ENCODE measurements at places on chromosomes 16 and 17.

DNA sequence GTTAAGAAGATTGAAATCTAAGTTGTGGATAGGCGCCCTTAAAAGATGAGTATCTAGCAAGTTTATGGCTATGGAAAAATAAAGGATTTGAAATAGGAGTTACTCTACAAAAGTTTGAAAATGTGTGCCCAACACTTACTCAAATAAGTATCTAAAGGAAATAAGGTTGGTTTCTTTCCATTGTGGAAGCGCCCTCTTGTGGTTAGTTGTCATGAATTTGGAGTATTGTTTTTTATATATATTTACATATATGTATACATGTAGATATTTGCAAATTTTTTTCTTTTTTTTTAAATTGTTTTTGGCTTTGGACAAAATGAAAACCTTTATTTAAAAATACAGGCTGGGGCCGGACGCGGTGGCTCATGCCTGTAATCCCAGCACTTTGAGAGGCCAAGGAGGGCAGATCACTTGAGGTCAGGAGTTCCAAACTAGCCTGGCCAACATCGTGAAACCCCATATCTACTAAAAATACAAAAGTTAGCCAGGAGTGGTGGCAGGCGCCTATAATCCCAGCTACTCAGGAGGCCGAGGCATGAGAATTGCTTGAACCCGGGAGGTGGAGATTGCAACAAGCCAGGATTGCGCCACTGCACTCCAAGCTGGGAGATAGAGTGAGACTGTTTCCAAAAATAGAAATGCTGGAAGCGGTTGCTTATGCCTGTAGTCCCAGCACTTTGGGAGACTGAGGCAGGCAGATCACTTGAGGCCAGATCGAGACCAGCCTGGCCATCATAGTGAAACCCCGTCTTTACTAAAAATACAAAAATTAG is 24.0 kb upstream of the VPS4A start:
- DNase-seq: peak; percentile 82

- peak; percentile 31 for DNase-seq
Observed at GRCh38 chr16:30064729-30065101, 845 bp upstream of the ALDOA start.

DNA sequence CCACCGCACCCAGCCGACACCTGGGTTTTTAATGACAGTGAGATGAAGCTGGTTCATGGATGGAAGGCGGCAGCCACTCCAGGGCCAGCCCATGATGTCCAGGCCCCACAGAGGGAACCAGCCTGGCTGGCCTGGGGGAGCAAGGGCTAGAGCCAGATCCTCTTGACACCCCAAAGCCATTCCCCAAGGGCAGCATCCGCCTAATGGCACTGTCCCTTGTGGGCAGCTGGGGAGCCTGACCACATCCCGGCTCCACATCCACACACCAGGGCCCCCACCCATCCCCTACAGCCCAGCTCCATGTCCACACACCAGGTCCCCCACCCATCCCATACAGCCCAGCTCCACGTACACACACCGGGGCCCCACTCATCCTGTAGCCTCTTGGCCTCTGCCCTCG is 53.3 kb upstream of the ACSF3 start:
- no peak for DNase-seq

GRCh38 chr17:51706093-51706492 is 445.7 kb downstream of the UTP18 start:
- DNase-seq: no peak

DNA sequence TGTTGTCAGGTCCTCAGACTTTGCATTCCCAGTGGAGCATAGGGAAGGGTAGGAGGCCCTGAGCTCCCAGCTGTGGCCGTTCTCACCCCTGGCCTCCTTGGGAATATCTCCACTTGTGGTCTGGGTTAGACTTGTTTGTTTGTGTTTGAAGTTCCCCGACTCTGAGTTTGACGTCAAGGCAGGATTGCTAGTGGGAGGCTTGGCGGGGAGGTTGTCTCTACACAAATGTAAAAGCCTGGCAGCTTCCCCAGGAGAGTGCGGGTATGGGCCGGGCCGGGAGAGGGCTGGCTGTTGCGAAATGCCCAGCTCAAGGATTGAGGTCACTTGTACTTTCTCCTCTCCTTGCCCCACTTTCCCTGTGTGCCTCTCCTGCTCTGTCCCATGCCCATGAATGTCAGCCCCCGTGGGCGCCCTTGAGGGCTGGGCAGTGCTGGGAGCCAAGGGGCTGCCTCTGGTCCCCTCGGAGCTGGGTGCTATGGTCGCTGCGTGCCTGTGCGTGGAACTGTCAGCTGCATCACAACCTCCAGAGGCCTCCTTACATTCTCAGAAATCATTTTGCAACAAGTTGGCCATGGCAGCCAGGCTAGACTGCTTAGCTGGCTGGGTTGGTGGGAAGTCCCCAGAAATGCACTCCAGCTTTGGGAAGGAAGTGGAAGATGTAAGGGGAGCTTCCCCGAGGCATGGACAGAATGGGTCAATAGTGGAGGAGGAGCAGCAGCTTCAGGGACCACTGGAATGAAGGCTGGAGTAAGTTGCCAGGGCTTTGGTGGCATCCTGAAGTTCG is 84.3 kb downstream of the KSR1 start:
- DNase-seq: peak; percentile 80

All from ELR (cell line).